ENCODE measurements at places on chromosomes 13 and 19.

DNA sequence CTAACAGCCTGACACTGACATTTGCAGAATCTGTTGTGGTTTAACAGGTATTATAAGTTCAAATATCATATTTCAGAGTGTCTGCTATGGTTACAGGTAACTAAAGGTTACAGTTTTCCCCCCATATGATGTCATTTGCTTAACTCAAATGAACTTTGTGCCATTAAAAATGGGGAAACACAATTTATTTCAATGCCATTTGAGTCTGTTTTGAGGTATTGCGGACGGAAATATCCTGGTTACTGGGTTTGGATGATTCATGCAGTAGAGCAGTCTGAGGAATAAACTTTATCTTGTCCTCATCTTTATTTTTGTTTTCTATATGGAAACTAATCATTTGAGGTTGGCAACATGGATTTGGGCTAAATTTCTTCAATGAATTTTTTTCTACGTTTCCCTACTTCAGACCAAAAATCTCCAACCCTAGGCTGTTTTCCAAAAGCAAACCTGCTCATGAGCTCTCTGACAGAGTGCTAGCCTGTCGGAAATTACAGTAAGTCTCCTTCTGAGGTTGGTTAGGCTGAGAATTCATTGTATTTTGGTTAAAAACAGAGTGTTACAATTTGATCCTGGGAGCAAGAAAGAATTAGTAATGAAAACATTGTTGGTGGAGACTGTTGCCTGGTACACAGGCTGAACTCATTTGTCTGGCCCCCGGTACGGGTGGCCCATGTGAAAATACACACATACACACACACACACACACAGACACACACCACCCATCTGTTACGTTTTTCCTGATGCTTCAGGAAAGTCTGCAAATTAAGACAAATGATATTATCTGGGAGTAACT, 66.1 kb downstream of the AKAP11 start:
- DNase-seq: no peak

DNA sequence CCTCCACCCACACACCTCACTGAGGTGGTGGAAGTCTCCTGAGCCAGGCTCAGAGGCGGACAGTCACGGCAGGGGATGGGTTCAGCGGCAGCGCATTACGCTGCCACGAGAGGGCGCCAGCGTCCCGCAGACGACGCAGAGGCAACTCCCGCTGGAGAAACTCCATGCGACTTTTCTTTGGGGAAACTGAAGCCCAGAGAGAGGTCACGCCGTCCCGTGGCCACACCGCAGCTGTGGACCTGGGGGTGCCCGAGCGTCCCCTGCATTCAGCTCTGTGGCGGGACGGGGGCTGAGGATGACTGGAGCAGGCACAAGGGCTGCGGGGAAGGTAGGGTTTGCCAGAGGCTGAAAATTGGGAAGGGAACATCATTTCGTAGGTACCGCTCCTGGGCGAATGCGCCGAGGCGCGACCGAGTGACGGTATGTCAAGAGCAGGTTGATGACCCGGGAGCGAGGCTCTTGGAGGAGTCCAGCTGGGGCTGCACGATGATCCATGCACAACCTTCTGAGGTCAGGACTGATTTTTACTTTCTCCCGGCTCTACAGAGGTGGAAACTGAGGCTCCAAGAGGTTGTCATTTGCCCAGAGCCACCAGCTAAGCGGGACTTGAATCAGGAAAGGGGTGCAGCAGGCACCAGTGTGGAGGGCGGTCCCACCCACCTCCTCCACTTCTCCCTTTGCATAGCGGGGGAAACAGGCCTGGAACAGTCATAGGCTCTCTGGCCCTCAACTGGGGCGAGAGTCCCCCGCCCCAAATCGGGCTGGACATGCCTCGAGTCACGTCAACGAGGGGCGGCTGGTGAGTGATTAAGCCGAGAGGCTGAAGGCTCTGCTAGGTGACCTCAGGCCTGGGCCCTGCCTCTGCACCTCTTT, 690 bp upstream of the ARRDC2 start:
- peak; percentile 62 for DNase-seq

GRCh38 chr13:30440910-30441703, 18.8 kb downstream of the UBE2L5 start:
- no peak for DNase-seq

DNA sequence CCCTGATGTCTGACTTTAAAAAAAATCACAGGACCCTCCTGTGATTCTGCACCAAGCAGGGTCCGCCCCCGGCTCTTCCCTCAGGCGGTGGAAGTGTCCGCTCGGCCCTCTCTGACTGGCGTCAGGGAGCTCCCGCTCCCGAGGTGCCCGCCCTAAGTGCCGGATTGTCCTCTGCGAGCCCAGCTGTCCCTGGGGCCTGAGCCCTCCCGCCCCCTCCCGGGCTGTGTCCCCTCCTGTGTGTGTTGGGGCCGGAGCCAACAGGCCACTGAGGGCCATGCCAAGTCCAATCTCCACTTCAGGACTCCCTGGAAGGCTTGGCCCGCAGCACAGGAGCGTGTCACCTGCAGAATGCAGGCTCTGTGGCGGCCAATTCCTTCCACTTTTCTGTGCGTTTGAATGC, 25.4 kb downstream of the MAP2K2 start:
- DNase-seq: no peak

GRCh38 chr13:40452741-40453334, 213.6 kb downstream of the FOXO1 start:
- no peak for DNase-seq

GRCh38 chr13:67410645-67411044, 180.5 kb upstream of the PCDH9 start:
- DNase-seq: no peak

GRCh38 chr19:4971424-4971793, 2.5 kb downstream of the KDM4B start:
- no peak for DNase-seq

DNA sequence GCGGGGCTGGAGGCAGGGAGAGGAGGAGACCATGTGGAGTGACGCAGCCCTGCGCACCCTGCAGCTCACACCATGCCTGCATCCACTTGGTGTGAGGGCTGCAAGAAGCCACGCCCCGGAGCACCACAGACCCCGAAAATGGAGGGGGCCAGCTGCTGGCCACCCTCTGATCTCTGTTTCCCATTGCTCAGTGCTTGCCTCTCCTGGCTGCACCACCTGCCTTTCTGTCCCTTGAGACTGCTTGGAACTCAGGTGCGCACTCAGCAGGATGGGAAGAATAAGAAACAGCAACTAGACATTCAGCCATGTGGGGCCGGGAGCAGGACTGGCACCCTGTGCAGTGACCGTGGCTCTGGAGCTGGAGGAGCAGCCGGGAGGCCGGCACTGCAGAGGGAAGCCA, 64.0 kb downstream of the ANKRD10 start:
- DNase-seq: no peak

GRCh38 chr13:40974460-40975407, 44.4 kb downstream of the ELF1 start:
- DNase-seq: no peak

- DNase-seq: no peak
Observed at GRCh38 chr13:54226876-54227275, 1198.3 kb downstream of the OLFM4 start.

GRCh38 chr13:31001647-31002046, 69.2 kb downstream of the TEX26 start:
- DNase-seq: no peak

DNA sequence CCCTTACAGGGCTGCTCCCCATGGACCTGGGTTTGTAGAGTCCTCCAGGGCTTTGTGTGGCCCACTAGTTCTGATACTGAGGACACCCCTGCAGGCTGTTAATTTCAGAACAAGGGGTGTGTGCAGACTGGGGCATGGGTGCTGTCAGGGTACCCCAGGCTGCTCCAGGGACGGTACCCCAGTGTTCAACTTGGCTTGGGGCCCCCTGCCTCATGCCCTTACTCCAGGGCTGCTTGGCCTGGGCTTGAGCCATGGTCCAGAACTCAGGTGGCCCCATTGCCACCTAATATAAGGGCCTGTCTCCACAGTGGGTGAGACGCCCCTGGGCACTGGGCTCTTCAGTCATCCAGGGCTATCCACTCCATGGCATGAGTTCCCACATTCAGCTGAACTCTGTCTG, 1417.6 kb downstream of the UQCRFS1 start:
- no peak for DNase-seq

DNA sequence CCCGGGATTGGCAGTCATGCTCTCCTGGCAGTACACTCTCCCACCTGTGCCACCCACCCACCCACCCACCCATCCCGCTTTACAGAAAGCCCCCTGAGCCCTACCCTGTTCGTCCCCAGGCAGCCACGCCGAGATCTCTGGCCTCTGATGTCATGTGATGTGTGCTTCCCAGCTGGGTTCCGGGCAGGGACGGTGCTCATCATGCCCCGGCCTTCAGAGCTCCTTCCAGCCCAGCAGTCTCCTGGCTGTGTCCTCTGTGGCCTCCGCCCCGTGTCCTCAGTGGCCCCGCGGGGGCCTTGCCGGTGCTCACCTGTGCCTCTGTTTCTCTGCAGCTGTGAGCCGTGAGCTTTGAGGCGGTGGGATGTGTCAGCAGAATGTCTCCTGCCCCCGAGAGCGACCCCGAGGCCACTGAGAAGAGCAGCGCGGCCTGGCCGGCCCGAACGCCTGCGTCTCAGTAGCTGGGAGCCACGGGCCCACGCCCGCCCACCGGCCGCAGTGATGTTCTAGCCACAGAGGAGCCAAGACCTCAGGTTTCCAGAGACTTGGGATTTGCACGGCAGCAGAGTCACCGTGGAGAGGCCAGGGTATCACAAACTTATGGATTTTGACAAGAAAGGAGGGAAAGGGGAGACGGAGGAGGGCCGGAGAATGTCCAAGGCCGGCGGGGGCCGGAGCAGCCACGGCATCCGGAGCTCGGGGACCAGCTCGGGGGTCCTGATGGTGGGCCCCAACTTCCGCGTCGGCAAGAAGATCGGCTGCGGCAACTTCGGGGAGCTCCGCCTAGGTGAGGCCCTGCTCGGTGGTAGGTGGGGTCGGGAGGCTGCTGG, 28.4 kb downstream of the CSNK1G2 start:
- DNase-seq: no peak

DNA sequence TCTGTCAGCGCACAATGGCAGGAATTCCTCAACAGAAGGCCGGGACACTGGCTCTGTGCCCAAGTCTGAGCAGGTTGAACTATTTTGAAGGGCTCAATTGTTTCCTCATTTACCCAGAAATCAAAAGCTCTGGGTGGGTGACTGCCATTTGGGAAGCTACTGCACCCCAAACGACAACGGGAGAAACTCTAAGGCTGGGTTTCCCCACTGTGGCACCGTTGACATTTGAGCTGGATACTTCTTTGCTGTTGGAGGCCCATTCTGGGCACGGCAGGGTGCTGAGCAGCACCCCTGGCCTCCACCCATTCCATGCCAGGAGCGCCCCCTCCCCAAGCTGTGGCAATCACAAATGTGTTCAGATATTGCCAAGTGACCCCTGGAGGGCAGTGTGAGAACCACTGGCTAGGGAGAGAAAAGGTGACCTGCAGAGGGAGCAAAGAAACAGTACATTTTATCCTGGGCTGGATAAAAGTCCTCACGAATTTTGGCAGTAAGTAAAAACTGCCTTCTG, 62.5 kb downstream of the RFX2 start:
- no peak for DNase-seq

DNA sequence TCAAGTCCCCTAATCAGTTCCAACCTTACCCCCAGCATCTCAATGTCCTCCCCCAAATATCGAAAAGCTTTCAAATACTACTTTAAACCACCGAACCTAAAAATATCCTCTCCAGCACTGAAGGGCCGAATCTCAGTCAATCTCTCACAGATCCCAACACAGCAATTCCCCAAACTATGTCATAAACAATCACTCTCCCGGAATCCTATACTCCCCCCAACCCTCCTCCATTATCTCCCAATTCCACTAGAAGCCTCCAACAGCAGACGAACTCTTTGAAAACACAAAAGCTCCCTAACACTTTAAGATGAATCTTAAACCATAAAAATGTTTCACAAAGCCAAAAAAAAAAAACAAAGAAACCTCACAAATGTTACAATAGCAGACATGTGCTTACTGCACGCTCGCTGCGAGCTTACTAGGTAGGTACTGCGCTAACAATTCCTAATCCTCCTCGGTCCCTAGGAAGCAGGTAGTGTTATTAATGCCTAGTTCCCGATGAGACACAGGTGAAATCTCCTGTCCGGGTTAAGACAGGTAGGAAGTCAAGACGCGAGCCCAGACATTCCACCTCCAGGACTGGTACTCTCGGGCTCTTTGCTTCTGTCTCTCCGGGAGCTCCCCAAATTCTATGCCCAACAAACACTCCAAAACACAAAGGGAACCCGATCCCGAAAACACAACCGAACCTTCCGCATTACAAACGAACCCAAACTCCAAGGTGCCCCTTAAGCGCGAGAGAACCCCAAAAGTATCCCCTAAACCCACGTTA, 14.2 kb downstream of the FBXO46 start:
- no peak for DNase-seq

DNA sequence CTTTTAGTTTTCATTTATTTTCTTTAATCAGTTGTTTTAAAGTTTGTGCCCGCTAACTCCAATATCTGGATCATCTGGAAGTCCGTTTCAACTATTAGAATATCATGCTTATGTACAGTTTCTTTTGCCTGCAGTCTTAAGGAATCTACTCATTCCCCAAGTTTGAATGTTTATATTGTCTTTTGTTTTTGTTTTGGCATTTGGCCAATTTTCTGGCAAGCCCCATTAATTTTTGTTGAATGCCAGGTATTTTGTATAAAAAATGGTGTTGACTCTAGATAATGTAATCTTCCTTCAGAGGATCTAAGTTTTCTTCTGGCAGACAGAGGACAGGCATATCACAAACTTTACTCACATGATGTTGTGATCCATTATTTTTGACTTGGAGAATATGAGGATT, 11.1 kb upstream of the ZNF235 start:
- no peak for DNase-seq

GRCh38 chr13:99896369-99897075, 75.0 kb downstream of the ZIC5 start:
- DNase-seq: no peak

- no peak for DNase-seq
Observed at GRCh38 chr19:34430738-34431625, 2.8 kb downstream of the UBA2 start.

- no peak for DNase-seq
Observed at GRCh38 chr19:13629687-13630357, 123.5 kb upstream of the CACNA1A start.

- DNase-seq: no peak
Observed at GRCh38 chr19:13995878-13996765, 10.0 kb downstream of the RFX1 start.

DNA sequence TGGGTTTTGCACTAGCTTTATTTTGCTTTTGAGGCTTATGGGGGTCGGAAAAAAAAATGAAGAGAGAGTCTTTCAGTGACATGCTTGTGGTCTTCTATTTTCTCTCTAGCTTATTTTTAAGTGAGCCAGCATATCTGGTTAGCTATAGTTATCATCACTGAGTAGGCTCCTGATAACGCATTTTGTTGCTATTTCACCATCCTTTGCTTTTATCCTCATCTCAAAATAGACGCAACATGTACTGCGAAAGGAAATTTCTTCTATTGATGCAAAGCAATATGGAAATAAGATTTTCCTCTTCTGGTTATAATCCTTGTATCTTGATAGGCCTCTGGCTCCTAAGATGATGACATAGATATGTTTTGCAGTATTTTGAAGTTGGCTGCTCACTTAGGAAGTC, 273.8 kb downstream of the OXGR1 start:
- DNase-seq: no peak

DNA sequence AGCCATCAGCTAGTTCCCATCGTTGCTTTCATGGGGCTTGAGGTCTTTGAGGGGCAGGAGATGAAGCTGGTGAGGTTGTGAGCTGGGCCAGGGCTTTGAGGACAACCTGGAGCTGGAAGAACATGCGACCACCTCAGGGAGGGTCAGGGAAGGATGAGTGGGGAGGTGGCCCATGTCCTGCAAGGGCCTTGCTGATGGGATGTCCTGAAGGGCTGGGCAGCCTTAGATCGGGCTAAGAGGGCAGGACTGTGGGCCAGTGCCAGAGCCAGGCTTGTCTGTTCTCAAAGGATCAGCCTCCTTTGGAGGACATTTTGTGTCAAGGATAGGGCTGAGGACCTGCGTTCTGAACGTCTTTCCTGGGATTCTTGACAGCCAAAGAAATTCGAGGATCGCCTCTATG, 10.5 kb downstream of the CYTH2 start:
- no peak for DNase-seq

Measured in stimulated activated CD8-positive, alpha-beta memory T cell treated with anti-CD3 and anti-CD28 coated beads, Interleukin-2, amount 100 ng/mL, for 1 hour (primary cell).